Naive B cell (primary cell): ENCODE measurements at places on chromosomes 3 and 15. TPM values are rescaled to one million over a fixed set of nuclear protein-coding genes. Genes with fewer than 3 reads are reported as not detected.

The MCF2L2 gene
- not detected for polyA plus RNA-seq

DNA sequence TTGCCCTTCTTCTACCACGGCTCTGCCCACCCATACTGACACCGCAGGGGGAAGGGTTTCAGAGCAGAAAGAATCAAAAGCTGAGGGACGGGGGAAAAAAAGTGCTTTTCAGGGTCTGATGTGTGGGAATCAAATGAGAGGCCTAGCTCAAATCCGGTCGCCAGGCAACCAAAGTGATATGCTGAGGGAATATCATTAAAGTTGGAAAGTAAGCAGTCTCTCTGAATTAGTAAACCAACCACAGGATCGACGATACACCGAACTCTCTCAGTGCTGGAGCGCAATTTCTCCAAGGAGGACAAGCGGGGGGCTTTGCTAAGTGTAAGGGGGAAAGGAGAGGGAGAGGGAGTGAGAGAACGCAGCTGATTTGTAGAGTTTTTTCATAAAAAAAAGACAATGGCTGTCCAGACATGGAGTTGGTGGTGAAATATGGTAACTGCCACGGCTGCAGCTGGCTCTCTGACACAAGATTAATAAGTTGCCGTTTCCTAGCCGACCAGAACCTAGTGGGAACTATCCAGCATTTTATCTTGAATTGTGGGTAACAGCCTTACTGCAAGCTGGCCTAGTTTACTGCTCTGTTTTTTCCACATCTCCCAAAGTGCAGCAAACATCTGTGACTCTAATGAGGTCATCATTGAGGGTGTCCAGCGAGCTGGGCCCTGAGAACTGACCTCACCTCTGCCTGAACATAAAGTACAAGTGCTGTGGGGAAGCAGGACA, 530.2 kb downstream of the SOX2 start:
- no peak for DNase-seq
- H3K4me1 ChIP-seq: no peaks in the 10 kb centered on the region
- no peaks in the 10 kb centered on the region for H3K36me3 ChIP-seq
- no peaks in the 10 kb centered on the region for H3K27me3 ChIP-seq
- no peak overlapping the region for H3K27ac ChIP-seq

DNA sequence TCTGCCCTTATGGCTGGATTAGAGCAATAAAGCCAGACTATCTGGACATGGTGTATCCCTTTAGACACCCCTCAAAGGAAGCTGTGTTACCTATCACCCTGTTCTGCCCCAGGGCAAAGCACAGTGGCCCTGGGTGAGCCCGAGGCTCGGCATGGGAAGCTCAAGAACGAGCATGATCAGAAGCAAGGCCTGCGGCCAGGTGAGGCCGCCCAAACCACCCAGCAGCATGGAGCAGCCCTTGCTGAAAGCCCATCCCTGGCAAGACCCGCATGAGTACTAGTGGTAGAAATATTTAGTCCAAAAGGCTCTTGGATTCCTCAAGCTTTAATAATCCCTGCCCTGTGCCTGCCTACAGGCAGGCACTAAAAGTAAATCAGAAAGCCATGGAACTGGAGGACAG, 261.1 kb downstream of the MEX3B start:
- peaks cover 10% of the 10 kb centered on the region for H3K27me3 ChIP-seq
- no peak overlapping the region for H3K27ac ChIP-seq
- H3K4me1 ChIP-seq: no peaks in the 10 kb centered on the region
- DNase-seq: no peak

DNA sequence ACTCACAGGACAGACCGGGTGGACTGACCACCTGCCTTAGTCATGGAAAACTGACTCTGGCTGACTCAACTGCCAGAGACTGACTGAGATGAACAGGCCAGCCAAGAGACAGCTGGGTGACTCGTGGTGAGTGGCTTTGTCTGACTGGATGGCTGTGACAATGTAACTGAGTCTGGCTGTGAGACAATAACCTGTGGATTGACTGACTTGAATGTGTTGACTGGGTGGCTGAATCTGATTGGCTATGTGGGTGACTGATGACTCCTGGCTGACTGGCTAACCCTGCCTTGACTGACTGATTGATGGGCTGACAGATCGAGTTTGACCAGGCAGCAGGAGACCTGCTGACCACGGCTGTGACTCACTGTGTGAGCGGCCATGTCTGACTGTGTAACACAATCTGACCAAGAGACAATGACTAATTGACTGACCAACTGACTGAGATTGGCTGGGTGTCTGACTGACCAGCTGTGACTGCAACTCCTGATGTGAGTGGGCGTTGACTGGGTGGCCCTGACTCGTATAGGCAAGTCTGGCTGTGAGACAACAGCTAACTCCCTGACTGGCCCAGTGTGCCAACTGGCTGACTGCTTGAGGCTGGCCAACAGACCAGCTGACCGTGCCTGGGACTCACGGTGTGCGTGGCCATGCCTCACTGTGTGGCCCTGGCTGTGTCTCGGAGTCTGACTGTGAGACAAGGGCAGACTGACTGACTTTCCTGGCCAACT, 509.1 kb downstream of the SHQ1 start:
- DNase-seq: no peak
- H3K36me3 ChIP-seq: no peaks in the 10 kb centered on the region
- H3K27me3 ChIP-seq: peaks cover 9% of the 10 kb centered on the region
- H3K4me3 ChIP-seq: no peak overlapping the region

GRCh38 chr3:65170390-65171042, 482.7 kb upstream of the ADAMTS9 start:
- H3K4me3 ChIP-seq: no peak overlapping the region
- no peak for DNase-seq
- no peak overlapping the region for H3K27ac ChIP-seq
- no peaks in the 10 kb centered on the region for H3K4me1 ChIP-seq

DNA sequence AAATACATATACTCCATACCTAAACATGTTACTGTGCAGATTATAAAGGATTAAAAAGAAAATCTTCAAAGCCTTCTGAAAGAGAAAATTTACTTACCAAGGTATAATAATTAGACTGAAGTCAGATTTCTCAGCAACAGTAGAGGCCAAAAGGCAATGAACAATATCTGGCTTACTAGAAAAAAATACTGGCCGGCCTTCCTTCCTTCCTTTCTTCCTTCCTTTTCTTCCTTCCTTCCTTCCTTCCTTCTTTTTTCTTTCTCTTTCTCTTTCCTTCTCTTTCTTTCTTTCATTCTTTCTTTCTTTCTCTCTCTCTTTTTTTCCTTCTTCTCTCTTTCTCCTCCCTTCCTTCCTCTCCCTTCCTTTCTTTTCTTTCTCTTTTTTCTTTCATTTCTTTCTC, 209.6 kb downstream of the KCNH8 start:
- H3K36me3 ChIP-seq: peaks cover 39% of the 10 kb centered on the region
- H3K4me3 ChIP-seq: no peak overlapping the region
- no peak for DNase-seq
- peaks cover 26% of the 10 kb centered on the region for H3K4me1 ChIP-seq

The NR1I2 gene
- 0.31 TPM for polyA plus RNA-seq

The CLRN1 gene
- polyA plus RNA-seq: not detected

The ARHGAP31 gene
- polyA plus RNA-seq: 0.54 TPM

DNA sequence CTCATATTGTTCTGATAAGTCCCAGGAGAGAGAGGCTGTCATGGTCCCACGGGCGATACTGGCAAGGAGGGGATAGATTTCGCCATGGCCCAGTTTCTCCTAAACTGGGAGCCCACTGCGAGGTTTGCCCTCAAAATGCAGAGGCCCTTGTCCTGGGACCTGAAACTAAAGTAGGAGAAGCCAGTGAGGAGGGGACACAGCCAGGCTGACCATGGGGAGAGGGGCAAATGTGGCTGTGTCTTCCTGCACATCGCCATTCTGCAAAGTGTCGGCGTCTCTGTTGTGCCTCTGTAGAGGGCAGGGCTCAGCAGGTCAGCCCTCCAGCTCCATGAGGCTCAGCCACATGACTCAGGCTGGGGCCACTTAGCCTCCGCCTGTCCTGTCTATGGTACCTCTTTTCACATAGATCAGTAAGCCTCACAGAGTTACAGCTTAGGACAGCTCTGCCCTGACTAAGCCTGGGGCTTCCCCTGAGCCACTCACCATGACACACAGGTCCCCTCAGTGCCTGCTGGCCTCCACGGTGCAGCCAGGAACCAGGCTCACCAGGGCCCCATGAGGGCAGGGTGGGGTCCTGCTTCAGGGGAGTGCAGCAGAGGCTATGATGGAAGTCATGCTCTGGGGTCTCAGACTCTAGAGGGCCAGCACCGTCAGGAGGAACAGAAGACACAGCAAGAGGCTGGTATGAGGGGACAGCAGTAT, 28.6 kb upstream of the PLXNA1 start:
- DNase-seq: peak; percentile 37
- no peaks in the 10 kb centered on the region for H3K36me3 ChIP-seq
- H3K4me1 ChIP-seq: no peaks in the 10 kb centered on the region
- no peaks in the 10 kb centered on the region for H3K27me3 ChIP-seq
- no peak overlapping the region for H3K4me3 ChIP-seq
- H3K27ac ChIP-seq: peak overlapping the region; percentile 96

GRCh38 chr3:6785726-6786125, 75.2 kb upstream of the GRM7 start:
- DNase-seq: no peak
- H3K4me1 ChIP-seq: no peaks in the 10 kb centered on the region
- H3K36me3 ChIP-seq: no peaks in the 10 kb centered on the region
- no peaks in the 10 kb centered on the region for H3K27me3 ChIP-seq
- no peak overlapping the region for H3K4me3 ChIP-seq

The TM4SF1 gene
- polyA plus RNA-seq: not detected

GRCh38 chr3:13009946-13010315, 63.3 kb downstream of the IQSEC1 start:
- no peaks in the 10 kb centered on the region for H3K27me3 ChIP-seq
- peak overlapping the region; percentile 100 for H3K27ac ChIP-seq
- H3K36me3 ChIP-seq: peaks cover 4% of the 10 kb centered on the region
- H3K4me3 ChIP-seq: peak overlapping the region; percentile 91

- no peak overlapping the region for H3K27ac ChIP-seq
- H3K36me3 ChIP-seq: no peaks in the 10 kb centered on the region
- H3K27me3 ChIP-seq: no peaks in the 10 kb centered on the region
- H3K4me3 ChIP-seq: no peak overlapping the region
- H3K4me1 ChIP-seq: no peaks in the 10 kb centered on the region
These were observed 86.3 kb upstream of the ARHGEF26 start for GRCh38 chr3:154034797-154035330.
